ENCODE measurements at places on chromosomes 16 and 17. TPM values are rescaled to one million over a fixed set of nuclear protein-coding genes. Genes with fewer than 3 reads are reported as not detected.

DNA sequence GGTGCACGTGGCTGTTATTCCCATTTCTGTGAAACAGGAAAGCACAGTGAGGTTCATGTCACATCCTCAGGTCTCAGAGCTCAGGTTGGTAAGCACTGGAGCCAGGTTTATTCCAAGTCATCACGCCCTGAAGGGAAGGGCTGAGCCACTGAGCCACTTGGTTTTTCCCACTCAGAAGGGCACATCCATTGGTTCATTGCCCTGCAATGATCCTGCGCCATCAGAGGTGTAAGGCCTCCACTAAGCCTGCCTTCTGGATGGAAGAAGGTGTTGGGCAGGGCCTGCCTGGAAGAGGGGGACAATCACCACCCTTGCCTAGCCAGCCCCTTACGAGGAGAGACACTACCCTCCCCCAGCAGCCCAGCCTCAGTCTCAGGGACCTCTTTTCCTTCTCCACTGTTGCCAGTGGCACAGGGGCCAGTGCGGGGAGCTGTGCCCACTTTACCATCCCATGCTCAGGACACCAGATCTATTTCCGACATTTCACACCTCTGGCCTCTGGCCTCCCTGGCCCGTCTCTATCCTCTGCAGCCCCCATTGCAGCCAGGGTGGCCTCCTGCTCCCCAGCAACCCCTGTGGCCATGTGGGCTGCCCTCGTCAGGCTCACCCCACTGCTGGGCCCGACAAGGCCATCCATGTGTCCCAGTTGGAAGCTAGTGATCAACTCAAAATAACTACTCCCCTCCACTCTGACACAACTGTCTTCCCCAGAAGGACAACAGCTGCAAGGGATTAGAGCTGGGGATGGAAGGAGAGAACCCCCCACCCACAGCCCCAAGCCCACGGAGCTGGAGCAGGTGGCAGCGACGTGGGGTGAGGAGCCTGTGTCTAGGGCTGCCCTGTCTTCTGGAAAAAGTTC lies 29.9 kb downstream of the CFAP20 start:
- H3K4me3 ChIP-seq = no peak overlapping the region
- no peaks in the 10 kb centered on the region for H3K36me3 ChIP-seq
- H3K27ac ChIP-seq = no peak overlapping the region
- H3K4me1 ChIP-seq = peaks cover 3% of the 10 kb centered on the region
- no peak for DNase-seq

- peaks cover 11% of the 10 kb centered on the region for H3K4me1 ChIP-seq
- no peak overlapping the region for H3K4me3 ChIP-seq
- no peaks in the 10 kb centered on the region for H3K27me3 ChIP-seq
- no peak overlapping the region for H3K27ac ChIP-seq
- no peak for DNase-seq
Observed at GRCh38 chr16:30145657-30146056, 22.6 kb upstream of the MAPK3 start.

The CA7 gene
- total RNA-seq = not detected

DNA sequence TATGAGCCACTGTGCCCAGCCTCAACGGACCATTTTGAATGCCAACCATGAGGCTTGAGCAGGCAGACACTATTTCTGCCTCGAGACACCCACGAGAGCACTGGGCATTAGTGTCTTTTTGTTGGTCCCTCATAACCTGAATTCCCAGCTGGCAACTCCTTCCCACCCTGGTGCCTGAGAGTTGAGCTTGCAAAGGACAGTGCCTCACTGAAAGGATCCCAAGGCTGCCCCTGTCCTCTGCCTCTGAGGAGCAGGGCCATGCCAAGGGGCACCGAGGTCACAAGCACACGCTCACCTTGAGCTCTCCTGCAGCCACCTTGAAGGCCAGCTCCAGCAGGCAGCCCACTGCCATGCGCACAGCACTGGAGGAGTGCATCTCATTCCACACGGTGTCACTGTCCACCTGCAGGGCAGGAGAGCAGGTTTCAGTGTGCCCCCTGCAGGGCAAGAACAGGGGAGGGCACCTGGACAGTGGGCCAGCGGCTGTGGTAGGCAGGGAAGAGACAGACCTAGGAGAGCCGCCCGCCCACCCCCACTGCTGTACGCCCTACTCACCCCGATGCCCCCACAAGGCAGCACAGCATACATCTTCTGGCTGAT lies 12.8 kb downstream of the G6PC3 start:
- no peak overlapping the region for H3K4me3 ChIP-seq
- no peaks in the 10 kb centered on the region for H3K27me3 ChIP-seq
- peaks cover 49% of the 10 kb centered on the region for H3K36me3 ChIP-seq
- no peaks in the 10 kb centered on the region for H3K4me1 ChIP-seq
- H3K27ac ChIP-seq = no peak overlapping the region
- DNase-seq = no peak

GRCh38 chr17:1621273-1621954 lies 7.2 kb downstream of the SLC43A2 start:
- H3K4me3 ChIP-seq = no peak overlapping the region
- H3K4me1 ChIP-seq = peaks cover 6% of the 10 kb centered on the region
- no peaks in the 10 kb centered on the region for H3K27me3 ChIP-seq
- DNase-seq = no peak
- H3K27ac ChIP-seq = no peak overlapping the region

DNA sequence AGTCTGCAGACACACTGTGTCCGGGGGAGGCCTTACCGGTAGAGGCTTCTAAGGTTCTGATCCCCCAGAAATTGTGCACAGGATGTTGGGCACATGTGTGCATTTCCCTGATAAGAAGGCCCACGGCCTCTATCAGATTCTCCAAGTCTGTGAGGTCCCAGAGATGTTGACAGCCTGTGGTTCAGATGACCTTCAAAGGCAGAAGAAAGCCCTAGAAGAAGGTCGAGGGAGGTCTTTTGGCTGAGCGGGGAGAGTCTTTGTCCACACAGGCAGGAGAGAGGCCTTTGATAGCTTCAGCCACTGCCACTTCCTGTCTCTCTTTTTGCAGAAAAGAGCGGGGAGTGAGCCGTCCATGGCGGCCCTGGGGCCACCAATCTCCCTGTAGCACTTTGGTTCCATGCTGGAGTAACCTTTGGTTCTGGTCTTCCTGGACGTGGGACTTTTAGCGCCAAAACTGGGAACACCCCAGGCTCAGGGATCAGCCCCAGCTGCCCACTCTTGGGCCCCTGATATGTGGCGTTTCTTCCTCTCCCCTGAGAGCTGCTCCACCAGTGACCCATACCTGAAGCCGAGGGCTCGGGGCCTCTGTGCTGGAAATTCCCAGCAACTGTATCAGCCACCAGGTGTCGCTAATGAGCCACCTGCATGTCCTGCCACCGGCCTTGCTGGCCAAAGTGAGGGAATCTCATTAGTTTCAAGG lies 28.1 kb upstream of the LGALS9 start:
- H3K36me3 ChIP-seq = peaks cover 32% of the 10 kb centered on the region
- peak; percentile 74 for DNase-seq
- no peak overlapping the region for H3K27ac ChIP-seq
- H3K4me3 ChIP-seq = no peak overlapping the region
- H3K4me1 ChIP-seq = peaks cover 11% of the 10 kb centered on the region

- H3K4me1 ChIP-seq = no peaks in the 10 kb centered on the region
- no peak for DNase-seq
- no peaks in the 10 kb centered on the region for H3K27me3 ChIP-seq
- no peak overlapping the region for H3K4me3 ChIP-seq
- H3K36me3 ChIP-seq = no peaks in the 10 kb centered on the region
Observed at GRCh38 chr17:37726248-37726647, 18.6 kb downstream of the HNF1B start.

The SLC13A2 gene
- total RNA-seq = not detected

The HAS3 gene
- total RNA-seq = 2.5 TPM

GRCh38 chr17:41483991-41484826 lies 3.3 kb upstream of the KRT35 start:
- H3K4me1 ChIP-seq = no peaks in the 10 kb centered on the region
- no peak for DNase-seq
- H3K36me3 ChIP-seq = no peaks in the 10 kb centered on the region
- H3K27me3 ChIP-seq = no peaks in the 10 kb centered on the region
- H3K27ac ChIP-seq = no peak overlapping the region

GRCh38 chr16:5450409-5451104 lies 353.0 kb upstream of the EEF2KMT start:
- no peak overlapping the region for H3K4me3 ChIP-seq
- no peaks in the 10 kb centered on the region for H3K27me3 ChIP-seq
- no peaks in the 10 kb centered on the region for H3K4me1 ChIP-seq
- DNase-seq = no peak
- no peak overlapping the region for H3K27ac ChIP-seq
- no peaks in the 10 kb centered on the region for H3K36me3 ChIP-seq

DNA sequence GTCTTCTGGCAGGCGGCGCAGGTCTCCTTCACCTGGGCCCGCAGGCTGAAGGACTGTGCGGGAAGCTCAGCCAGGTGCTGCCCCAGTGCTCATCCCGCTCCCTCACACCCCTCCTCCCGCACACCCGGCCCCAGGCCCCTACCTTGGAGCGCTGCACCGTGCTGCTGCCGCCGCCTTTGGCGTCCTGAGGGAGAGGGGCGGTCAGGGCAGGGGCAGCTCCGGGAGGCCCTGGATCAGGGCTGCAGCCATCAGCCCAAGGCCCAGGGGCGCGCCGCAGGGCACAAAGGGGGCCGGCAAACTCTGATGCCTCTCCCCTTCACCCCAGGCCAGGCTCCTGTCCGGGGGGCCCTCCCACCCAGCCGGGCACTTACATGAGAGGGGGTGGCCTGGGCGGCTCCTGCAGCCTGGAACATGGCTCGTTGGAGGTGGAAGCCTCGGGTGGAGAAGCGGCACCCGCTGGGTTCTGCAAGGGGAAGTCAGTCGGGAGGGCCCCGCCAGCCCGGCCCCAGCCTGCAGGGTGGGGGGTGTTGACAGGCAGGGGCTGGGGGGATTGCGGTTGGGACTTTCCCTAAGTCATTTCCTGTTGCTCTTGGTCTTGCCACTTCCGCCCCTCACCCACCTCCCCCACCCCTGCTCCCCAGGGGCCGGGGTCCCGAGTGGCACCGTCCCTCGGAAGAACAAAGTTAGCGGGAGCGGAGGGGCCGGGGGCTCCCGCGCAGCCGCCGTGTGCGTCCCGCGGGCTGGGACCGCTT lies 863 bp downstream of the LIMD2 start:
- peak; percentile 84 for DNase-seq
- peak overlapping the region; percentile 78 for H3K4me3 ChIP-seq
- peaks cover 40% of the 10 kb centered on the region for H3K36me3 ChIP-seq
- H3K27ac ChIP-seq = peak overlapping the region; percentile 80
- no peaks in the 10 kb centered on the region for H3K27me3 ChIP-seq

- peak overlapping the region; percentile 78 for H3K27ac ChIP-seq
- no peak overlapping the region for H3K4me3 ChIP-seq
- H3K27me3 ChIP-seq = no peaks in the 10 kb centered on the region
- DNase-seq = no peak
- no peaks in the 10 kb centered on the region for H3K36me3 ChIP-seq
Observed at GRCh38 chr16:15960124-15960971, 10.9 kb downstream of the ABCC1 start.

The MPV17L gene
- 0.07 TPM for total RNA-seq

- peaks cover 3% of the 10 kb centered on the region for H3K36me3 ChIP-seq
- no peak overlapping the region for H3K4me3 ChIP-seq
- H3K4me1 ChIP-seq = peaks cover 9% of the 10 kb centered on the region
- no peaks in the 10 kb centered on the region for H3K27me3 ChIP-seq
- DNase-seq = no peak
- no peak overlapping the region for H3K27ac ChIP-seq
Observed at GRCh38 chr16:4098501-4098900, 17.7 kb downstream of the ADCY9 start.

GRCh38 chr16:6558126-6558525 lies 774.5 kb upstream of the RBFOX1 start:
- no peak overlapping the region for H3K27ac ChIP-seq
- no peak for DNase-seq
- no peak overlapping the region for H3K4me3 ChIP-seq
- no peaks in the 10 kb centered on the region for H3K36me3 ChIP-seq

The ZNF764 gene
- 13.0 TPM for total RNA-seq

DNA sequence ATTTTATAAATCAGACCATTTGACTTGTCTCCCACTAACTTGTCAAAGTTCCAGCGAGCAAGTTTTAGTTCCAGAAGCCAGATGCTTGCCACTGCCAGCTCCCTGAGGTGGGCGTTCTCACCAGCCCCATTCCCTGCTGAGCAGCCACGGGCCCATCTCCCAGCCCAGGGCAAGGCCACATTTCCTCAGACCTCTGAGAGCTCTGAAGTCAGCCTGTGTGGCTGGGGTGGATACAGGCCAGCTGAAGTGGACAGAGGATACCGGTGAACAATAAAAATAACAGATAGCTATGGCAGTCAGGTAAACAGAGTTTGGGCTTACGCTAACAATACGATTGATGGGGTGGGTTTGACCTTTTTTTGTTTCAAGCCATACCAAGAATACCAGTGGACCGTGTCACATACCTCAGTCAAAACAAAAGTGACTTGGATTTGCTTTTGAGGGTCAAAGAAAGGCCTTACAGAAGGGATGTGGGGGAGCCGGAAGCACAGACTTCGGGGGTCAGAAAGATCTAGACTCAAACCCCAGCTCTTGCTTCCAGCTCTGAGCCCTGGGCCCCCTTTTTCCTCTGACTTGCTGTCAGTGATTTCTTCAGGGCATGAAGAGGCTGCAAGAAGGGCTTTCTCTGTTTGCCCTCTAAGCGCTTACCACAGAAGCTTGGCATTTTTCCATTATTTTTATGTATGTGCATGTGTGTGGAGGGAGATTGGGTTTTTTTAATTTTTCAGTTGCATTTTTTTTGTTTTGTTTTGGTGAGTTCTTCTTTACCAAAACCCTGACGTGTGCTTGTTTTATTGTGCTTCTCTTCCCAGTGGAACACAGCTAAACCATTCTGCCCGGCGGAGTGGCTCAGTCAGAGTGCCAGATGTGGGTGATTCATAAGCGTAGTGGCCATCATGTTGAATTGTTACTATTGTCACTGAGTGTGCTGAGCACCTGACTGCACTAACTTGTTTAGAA lies 109.9 kb downstream of the GNAO1 start:
- H3K36me3 ChIP-seq = no peaks in the 10 kb centered on the region
- H3K4me1 ChIP-seq = no peaks in the 10 kb centered on the region
- no peaks in the 10 kb centered on the region for H3K27me3 ChIP-seq
- DNase-seq = no peak

DNA sequence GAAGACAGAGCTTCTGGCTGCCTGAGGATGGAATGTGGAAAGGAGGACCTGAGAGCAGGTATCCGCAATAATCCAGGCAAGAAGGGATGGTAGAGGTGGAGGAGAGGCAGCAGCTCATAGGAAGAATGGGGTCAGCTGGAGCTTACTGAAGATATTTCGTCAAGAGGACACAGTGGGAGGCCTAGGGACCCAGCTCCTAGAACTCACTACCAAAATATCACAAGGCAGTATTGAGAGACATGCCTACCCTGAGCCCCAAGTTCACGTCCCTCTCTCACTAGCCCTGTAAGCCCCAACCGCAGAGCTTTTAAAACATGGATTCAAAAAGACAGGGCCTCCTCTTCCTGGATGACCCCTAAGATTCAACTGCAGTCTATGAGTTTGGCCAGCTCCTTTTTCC lies 14.2 kb upstream of the CCL8 start:
- H3K27me3 ChIP-seq = no peaks in the 10 kb centered on the region
- no peak for DNase-seq
- H3K4me3 ChIP-seq = no peak overlapping the region
- no peaks in the 10 kb centered on the region for H3K36me3 ChIP-seq

The PRR15L gene
- total RNA-seq = not detected
